Left hindlimb (tissue), 1 donor: ENCODE measurements at places on chromosomes 2 and 18.

DNA sequence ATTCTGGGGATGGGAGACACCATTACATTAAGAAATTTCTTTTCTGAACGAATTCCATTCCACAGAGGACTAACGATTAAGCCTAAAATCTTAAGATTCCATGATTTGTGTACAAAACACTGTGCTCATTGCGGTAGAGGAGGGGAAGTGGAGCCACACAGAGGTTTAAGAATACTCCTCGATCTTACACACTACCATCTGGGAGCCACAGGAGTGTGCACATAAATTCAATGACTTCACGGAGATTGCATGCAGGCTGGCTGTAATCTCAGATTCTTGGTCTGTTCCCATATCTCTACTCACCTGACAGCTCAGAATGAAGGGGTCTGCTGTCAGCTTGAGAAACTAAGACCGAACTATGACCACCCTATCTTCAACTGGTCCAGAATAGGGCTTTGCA lies 762 bp downstream of the VPS4B start:
- no peak for DNase-seq

GRCh38 chr2:234852941-234853340 lies 98.9 kb upstream of the SH3BP4 start:
- DNase-seq = no peak

DNA sequence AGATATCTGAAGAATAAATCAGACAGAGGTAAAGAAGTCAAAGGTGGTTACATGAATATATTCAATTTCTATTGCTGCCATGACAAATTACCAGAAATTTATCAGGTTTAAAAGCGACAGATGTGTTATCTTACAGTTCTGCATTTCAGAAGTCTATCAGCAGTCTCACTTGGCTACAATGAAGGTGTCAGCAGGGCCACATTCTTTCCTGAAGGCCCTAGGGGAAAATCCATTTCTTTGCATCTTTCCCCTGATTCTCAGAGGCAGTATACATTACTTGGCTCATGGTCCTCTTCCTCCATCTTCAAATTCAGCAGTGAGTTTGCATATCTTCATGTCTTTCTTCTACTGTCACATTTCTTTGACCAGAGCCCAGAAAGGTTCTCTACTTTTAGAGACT lies 145.8 kb upstream of the GULP1 start:
- DNase-seq = no peak

DNA sequence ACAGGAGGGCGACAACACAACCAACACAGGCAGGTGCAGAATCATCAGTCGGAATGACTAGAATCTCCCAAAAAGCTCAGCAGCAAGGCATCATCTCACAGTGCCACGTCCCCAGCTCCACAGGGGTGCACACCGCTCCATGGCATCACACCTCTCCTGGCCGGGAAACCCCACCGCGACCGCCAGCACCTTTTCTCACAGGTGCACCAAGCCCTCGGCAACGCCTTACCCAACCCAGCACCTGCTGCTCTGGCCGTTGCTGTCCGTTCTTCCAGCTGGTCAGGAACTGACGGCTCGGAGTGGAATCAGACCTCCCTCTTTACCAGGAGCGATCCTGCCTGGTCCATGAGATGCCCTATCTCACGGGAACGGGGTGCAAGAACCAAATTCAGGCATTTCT lies 61.3 kb downstream of the ZNF516 start:
- no peak for DNase-seq

- DNase-seq = no peak
Measured at GRCh38 chr2:241314226-241315092, 1.0 kb downstream of the HDLBP start.

- DNase-seq = no peak
Measured at GRCh38 chr18:76578571-76579300, 83.7 kb upstream of the ZNF516 start.

- DNase-seq = no peak
Measured at GRCh38 chr18:12309683-12310198, 1.7 kb downstream of the TUBB6 start.

- no peak for DNase-seq
Measured at GRCh38 chr2:238861013-238861730, 13.3 kb downstream of the TWIST2 start.
